ENCODE measurements at places on chromosomes 5 and 9.

- no peak for DNase-seq
These were observed 29.1 kb upstream of the CEP72 start for GRCh38 chr5:582936-583635.

GRCh38 chr5:10632110-10632761, 68.4 kb downstream of the ANKRD33B start:
- no peak for DNase-seq

GRCh38 chr9:124878021-124878420, 16.1 kb downstream of the ARPC5L start:
- DNase-seq: no peak

DNA sequence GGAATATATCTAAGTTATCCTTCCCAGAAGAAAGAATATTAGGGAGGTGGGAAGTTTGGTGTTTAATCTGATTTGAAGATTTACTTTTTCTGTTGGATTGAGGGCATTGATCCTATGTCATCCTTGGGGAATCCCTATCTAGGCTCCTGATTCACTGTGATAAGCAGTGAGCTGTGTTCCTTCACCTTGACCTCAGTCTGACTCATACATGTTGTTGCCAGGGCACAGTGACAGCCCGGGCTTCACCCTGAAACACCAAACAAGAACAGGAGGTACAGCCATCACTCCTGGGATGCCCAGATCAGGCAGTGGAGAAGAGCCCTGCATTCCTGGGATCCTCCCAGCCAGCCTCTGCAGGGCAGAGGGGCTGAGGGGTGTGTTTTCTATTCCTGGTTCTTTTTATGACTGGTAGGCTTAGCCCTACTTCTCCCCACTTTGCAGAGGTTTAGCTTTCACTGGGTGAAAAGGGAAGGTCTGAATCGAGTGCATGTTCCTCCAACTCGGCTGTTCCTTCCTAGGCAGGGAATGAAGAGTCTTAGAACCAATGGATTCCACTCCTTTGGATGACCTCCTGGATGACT, 3.1 kb upstream of the FAM53C start:
- no peak for DNase-seq

GRCh38 chr9:4334410-4334813, 34.5 kb upstream of the GLIS3 start:
- DNase-seq: no peak

DNA sequence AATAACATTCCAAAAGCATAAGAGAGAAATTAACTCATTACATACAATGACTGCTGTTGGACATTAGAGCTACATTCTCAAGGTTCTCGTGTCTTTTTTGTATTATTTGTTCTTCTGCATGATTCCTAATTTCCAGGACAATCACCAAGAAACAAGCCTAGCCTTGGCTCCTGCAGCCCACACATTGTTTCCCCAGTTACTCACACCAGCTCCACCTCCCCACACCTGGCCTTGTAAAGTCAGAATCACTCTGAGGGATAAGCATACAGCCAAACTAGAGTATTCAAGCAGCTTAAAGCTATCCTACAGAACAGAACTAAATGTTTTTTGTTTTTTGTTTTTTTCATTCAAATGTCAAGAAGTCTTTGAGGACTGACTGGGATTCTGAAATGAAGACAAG, 189.2 kb downstream of the HINT1 start:
- DNase-seq: no peak

- DNase-seq: no peak
These were observed 13.9 kb upstream of the DDX41 start for GRCh38 chr5:177530638-177531037.

DNA sequence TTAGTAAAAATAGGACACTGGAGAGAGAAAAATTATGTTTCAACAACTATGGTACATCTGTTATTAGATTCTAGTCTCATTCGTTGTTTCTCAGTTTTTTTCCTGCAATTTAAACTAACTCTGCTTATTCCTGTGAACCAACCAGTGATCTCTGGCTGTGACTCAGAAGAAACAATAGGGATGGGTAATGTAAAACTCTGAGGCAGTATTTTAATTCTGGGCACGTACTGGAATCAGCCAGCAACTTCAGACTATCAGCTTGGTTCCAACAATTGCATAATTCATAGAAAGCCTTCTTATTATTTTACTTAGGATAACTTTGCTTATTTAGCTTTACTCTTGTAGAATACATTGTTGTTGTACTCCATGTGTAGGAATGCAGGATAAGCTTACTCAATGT, 28.8 kb downstream of the MLLT3 start:
- DNase-seq: no peak

DNA sequence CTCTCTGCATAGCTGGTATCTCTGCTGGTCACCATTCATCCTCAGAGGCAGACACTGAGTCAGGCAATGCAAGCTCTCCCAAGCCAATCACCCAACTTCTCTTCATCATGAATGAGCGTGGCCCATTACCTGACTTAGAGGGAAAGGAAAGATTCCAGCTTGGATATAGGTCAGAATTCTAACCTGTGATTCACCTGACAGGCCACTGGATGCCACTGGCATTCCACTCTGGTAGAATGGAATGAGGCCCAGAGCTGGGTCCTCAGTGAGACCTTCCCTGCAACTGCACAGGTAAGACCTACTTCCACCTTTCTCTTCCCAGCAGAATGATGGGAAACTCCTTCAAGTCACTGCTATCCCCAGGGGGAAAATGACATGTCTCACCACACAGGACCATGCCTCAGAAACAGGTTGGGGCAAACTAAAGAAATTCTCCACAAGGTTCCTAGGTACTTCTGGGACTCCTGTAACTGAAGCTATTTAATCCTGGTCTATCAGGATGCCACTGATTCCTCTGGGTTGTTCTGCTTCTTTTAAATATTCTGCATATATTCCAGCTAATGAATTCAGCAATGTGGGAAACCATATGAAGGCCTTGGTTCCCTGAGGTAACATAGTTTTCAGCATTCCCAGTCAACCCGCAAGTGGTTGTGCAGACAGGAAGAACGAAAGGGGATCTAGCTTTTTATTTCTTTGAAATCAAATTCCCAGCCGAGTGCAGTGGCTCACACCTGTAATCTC, 62.0 kb downstream of the SUSD1 start:
- DNase-seq: no peak

- DNase-seq: no peak
These were observed 29.9 kb downstream of the CLINT1 start for GRCh38 chr5:157828944-157829639.

GRCh38 chr5:135535820-135536801, at the start of gene NEUROG1:
NEUROG1 (minus strand) TSS chr5:135535964; CDS start chr5:135535690, 274 bp downstream.
- no peak for DNase-seq

- DNase-seq: no peak
These were observed 10.0 kb downstream of the PLPPR1 start for GRCh38 chr9:101038488-101038887.

DNA sequence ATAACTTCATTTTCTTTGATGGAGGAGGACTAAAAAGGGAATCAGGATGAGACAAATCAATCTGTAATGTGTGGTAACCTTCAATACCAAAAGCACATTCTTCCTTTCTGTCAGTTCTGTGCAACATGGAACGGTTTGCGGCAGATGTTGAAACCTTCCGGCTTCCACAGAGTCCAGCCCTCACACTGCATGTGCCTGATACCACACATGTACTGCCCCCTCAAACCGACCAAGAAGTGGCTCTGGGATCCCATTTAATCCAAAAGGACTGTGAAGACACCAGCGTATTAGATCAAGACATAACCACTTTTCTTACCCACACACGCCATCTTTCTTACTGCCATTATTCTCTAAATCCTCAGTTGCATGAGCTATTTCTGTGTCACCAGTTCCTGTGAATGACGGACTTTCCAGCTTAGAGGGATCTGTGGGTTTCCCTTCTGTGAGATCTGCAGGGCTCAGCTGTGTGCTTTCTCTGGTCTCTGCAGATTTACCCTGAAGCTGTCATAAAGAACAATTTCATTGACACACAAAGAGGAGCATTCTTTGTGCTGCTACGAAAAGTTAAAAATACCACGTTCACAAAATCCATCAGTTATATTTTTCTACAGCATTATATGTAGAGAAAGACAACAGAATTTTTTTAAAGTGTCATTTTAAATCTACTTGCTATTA, 25.8 kb downstream of the NSUN2 start:
- DNase-seq: no peak

- DNase-seq: peak; percentile 34
These were observed 47.6 kb downstream of the ACO1 start for GRCh38 chr9:32431940-32432555.

DNA sequence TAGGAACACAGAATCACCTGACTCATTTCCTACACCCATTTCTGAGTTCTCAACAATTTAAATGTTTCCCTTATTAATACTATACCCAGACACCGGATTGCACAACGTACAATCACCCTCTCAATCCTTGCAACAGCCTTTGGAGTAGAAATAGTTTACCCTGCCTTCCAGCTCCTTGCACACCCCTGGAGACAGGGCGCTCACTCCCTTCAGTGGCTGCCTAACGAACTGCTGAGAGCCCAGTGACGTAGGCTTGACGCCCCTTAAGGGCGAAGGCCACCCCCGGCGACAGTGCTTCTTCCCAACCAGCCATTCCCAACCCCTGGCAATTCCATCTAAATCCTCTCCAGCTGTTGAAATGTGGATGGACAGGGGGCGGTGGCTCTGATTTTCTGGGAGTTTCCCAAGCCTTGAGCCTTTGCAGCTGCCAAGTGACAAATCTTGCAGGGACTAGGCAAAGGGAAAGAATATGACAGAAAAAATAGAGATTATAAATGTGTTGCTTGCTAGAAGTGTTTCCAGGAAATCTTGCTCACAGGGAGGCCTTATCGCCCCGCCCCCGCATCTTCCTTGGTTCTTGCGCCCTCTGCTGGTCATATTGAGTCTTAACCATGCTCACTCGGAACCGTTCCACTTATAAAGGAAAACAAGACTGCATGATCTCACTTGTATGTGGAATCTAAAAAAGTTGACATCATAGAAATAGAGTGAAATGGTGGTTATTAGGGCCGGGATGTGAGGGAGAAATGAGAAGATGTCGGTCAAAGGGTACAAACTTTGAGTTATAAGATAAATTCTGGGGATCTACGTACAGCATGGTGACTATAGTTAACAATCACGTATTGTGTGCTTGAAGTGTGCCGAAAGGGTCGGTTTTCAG, 7.6 kb upstream of the BARX1 start:
- peak; percentile 78 for DNase-seq

DNA sequence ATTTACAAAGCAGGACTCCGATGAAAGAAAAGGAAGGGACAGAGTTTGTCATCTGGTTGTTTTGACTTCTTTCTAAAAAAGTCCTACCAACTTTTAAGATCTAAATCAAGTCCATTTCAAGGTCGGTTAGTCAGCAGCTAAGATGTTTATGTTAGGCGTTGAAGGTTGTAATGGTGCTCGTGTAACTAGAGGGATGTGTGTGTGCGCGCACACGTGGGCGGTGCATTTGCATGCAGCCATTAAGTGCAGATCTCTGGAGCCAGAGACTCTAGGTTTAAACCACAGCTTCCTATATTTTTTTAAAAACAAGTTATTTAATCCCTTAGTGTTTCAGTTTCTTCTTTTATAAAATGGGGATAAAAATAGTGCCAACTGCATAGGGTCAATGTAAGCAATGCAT, 77.0 kb upstream of the SMIM32 start:
- no peak for DNase-seq

GRCh38 chr9:127923046-127923445, 6.2 kb upstream of the ST6GALNAC4 start:
- no peak for DNase-seq

DNA sequence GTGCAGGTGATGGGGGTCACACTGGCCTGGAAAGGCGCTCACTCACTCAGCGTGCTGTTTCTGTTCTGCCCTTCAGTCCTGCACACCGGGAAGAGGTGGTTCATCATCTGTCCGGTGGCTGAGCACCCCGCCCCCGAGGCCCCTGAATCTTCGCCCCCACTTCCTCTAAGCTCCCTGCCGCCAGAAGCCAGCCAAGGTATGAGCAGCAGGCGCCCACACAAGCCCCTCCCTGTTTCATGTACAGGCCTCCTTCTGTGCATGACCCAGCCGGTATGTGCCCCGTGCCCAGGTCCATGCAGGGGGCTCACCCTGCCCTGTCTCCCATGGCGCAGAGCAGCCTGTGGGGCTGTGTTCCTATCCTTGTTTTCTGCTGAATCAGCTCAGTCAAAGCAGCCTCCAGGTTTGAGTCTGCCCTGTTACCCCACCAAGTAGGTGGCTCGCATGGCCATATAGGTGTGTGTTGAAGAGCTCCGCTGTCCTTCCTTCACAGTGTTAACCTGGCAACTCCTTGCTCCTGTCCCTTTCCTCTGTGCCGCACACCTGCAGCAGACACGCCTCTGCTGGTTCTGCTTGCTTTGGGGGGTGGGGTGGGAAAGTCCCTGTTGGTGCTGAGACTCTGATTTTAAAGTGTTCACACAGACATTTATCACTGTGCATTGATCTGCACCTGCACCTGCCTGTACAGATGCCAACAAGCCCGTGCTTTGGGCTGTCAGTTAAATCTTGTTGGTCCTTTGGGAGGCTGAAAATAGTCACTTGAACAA, 84.8 kb downstream of the WNK2 start:
- peak; percentile 21 for DNase-seq

DNA sequence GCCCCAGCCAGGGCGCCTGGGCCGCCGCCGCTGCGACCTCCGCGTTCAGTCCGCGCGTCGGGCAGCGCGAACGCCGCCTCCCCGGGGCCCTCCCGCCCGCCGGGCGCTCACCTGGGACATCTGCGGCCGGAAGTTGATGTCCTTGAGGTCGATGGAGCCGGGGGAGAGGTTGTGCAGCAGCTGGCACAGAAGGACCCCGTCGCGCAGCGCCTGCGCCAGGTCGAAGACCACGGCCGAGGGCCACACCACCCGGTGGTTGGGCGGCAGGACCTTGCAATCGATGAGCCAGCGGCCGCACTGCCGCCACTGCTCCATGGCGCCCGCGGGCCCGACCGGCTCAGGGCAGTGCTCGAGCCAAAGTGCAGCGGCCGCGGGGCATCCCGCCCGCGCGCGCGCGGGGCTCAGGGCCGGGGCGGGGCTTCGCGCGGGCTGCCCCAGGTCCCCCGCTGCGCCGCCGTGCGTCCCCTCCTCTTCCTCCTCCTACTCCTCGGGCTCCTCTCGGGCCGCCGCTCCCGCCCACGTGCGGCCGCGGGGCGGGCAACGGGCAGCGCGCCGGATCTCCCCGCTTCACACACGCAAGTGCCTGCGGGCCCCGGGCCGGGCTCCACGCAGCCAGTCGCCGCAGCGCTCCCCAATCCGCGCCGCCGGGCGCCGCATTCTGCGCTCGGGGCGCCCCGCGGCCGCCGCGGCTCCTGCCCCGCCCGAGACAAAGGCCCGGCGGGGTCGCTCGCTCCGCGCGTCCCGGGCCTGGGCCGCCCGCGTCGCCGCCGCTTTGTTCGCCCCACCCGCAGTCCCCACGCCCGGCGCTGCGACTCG, at the start of gene VAV2:
TSS of gene VAV2 (minus strand) at position 361 of the 816 bp plus-strand sequence. CDS start at position 315, 46 bp downstream.
- peak; percentile 9 for DNase-seq

DNA sequence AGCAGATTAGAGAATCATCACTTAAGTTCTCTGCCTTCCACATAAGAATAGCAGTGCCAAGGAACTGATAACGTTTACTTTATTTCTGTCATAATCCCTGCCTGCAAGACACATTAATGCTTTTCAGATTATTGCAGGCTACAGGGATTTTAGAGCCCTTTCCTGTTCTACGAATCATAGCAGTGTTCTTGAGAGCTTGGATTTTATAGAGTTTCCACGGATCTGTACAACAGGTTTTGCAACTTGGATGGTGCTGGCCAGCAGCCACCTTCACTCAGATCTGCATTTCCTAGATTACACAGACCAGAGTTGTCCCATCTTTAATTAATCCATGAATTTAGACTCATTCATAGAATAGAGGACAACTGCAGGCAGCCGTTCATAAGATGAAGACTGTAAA, 38.1 kb downstream of the SLC12A2 start:
- no peak for DNase-seq

All from activated T-cell treated with anti-CD3 and anti-CD28 coated beads for 1 hour (primary cell).